ENCODE measurements at places on chromosomes 2 and 18.

DNA sequence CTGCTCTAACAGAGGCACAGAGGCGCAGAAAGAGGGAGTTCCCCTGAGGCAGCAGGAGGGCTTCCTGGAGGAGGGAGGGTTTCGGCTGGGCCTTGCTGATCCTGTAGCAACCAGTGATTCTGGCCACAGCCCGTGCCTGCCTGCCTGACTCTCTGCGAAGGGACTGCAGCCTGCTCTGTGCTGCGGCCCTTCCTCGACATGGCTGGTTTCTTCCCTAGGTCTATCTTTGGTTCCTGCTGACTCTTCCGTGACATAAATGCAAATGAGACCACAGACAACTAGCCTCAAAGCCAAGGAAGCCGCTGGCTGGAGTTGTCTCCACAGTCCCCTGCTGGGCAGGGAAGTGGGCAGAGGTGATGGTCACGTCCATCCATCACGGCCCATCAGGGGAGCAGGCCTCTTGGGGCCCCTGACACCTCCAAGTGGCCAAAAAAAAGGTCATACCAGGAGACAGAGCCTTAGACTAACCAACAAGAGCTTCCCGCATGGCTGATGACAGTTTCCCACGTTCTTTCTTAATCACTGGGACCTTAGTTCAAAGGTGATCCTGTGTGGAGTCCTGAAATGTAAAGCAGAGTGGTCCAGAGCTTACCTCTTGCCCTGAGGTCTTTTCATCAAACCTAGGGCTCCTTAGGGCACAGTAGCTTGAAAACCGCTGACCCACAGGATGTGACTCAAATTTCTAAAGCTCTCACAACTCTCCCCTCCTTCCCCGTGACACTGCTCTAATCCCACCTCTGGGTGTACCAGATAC is 55.3 kb downstream of the HS1BP3 start:
- no peak for DNase-seq

DNA sequence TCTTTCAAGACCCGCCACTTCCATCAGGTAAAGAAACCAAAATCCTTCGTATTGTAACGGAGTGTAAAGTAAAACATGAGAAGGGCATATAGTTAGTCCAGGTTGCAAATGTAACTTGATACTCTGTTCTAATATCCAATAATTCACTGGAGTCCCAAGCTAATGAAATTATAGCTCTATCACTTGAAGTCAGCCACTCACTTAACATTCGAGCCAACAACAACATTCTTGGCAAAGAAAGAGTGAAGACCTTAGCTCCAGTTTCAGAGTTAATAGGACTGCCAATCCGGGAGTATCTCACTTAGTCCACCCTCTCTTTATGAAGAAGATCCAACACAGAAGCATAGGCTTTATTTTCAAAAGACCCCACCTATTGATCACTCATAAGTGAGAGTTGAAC is 298.0 kb upstream of the SOX11 start:
- DNase-seq: no peak

GRCh38 chr2:58664523-58665151 is 423.5 kb upstream of the FANCL start:
- DNase-seq: no peak

GRCh38 chr2:153059338-153060052 is 341.1 kb downstream of the ARL6IP6 start:
- no peak for DNase-seq

- DNase-seq: no peak
These were observed 162.1 kb upstream of the XIRP2 start for GRCh38 chr2:166725927-166726924.

DNA sequence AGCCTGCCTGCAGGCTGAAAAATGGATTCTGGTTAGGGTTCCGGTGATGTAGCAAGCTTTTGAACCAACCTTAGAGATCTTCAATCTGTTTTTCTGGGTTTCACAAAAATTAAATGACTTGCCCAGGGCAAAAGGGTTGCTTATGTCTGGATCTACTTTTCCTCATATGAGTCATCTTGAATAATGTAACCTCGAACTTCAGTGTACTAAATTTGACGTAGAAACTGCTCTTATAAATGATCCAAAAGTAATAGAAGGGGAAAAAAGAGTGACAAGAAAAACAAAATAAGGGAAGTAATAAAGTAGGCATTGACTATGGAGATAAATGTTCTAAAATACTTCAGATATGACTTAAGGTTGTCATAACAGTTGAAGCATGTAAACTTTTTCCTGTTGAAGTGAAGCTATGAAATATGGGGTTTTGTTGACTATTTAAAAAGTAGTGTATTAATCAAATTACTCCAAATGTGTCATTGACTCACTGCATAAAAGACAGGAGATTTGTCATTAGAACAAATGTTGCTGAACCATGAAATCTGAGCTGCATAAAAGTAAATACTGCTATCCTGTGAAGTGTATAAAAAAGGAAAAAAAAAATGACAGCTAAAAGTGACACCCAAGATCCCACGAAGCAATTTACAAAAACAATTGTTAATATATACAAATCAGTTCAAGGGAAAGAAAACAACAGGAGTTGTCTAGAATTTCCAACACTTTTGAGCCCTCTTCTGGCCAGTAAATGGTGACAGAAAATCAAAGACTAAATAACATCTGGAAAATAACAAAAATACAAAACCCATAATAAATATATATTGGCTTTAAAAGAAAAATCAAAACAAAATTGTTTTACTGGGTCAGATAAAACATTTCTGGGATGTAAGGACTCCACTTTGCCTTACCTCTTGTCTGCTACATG is 103.6 kb upstream of the SERPINE2 start:
- no peak for DNase-seq

GRCh38 chr2:109046925-109047508 is 58.0 kb upstream of the EDAR start:
- peak; percentile 13 for DNase-seq

DNA sequence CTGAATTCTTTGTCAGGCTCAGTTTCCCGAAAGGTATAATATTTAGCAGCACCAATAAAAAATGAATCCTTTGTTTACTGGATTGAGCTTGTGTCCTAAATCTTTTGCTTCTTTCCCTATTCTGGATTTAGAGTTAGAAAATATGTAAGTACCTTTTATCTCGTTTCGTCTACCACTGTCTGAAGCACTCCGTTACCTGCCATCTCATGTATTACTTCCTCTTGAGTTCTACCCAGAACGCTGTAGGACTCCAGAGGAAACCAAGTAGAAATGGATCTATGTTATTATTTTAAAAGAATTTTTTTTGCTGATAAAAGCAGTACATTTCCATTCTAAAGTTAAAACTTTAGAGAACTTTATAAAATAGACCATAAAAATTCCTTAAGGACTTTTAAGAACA is 13.5 kb downstream of the ANKRD12 start:
- no peak for DNase-seq

DNA sequence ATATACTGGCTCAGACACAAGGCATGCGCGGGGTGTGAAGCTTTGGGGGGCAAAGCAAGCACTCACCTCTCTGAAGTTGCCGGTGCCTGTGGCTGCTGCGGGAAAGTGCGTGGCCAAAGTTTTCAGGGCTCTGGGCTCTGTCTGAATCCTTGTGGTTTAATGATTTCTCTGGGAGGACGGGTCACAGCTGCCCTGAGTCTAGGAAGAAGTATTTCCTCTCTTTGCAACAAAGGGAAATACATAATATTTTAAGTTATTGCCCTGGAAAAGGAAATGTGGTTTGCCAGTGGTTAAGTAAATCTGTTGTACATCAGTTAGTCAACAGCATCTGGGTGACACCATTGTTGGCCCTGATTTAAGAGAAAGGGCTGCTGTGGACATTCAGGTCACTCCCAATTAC is 56.7 kb upstream of the ZDBF2 start:
- DNase-seq: no peak

GRCh38 chr2:149143734-149144133 is 105.2 kb downstream of the LYPD6B start:
- DNase-seq: no peak

DNA sequence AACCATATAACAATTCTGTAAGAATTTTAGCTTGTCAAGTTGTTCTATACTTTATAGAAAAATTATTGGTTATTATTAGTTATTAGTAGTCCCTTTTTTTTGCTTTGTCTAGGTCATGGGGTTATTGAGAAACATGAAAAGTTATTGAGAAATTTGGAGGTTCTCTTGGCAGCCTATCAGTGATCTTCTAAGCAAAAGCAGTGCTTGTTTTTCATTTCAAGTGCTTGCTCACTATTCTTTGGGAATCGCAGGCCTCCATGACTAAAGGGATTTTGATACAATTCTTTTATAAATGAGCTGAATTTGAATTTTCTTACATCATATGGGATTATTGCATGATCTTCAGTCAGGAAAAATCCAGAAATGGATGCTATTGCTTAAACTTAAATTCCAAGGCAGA is 25.8 kb downstream of the PLEKHA3 start:
- DNase-seq: no peak

DNA sequence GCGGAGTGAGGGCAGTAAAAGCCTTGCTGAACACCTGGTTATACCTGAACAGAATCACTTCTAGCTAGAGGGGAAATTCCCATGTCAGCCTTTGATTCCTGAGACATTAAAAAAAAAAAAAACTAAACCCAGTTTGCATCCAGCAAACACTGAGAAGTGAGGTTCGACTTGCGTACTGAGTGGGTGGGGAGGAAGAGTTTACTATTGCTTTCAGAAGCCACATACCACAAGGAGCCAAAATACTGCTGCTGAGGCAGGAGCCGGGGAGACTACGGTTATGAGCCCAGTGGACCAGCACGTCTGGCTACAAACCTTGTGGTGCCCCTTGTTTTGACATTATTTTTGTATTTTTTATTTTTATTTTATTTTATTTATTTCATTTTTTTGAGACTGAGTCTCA is 2.7 kb downstream of the COLEC11 start:
- DNase-seq: no peak

GRCh38 chr2:172256886-172257285 is 154.2 kb upstream of the DLX2 start:
- no peak for DNase-seq

GRCh38 chr2:21773168-21773567 is 649.4 kb downstream of the TDRD15 start:
- no peak for DNase-seq

GRCh38 chr2:96091141-96091710 is 25.1 kb downstream of the ADRA2B start:
- peak; percentile 24 for DNase-seq

GRCh38 chr2:151049746-151050145 is 211.9 kb downstream of the RBM43 start:
- no peak for DNase-seq

DNA sequence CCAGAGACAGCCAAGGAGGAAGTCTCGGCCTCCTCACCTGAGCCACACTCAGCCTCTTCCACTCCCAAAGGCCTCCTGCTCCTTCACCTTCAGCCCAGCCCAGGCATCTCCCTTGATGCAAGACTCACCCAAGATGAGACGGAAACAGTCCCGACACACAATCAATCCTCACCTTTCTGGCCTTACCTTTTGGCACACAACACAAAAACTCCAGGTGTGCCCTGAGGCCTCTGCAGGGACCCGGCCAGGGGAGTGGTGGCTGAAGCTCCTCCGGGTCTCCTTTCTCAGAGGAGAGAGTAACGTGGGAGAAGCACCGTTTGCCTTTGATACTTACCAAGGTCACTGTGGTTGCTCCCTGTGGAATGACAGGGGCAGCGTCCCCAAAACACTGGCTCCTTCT is 23.8 kb upstream of the EFHD1 start:
- DNase-seq: no peak

- DNase-seq: no peak
These were observed 54.5 kb upstream of the ACMSD start for GRCh38 chr2:134783912-134784311.

DNA sequence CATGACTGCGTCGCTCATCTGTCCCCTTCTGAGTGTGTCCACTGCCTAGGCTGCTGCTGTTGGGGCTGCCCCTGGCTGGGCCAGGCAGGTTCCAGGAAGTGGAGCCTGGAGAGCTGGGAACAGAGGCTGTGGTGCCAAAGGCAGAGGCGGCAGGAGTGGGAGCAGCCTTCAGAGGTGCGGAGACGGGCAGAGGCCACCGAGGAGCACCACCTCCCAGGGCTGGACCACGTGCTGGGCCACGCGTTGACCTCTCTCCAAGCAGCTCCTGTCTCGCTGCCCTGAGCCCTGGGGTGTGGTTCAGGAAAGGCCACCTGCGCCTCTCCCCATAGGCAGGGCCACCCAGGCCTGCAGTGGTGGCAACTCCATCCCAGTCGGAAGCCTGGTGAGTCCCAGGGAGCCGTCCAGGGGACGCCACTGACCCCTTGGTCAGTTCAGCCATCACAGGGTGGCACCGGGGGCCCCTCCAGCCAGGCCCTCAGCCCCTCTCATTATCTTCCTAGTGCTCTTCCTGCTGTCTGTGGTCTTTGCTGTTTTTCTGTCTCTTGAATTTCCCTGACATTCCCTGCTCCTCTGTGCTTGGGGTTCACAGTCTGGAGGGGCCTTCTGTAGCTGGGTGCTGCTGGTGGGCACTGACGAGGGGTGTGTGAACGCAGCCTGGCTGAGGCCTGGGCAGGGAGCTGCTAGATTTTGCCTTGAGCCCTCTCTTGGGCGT is 122.8 kb upstream of the HS6ST1 start:
- DNase-seq: no peak

DNA sequence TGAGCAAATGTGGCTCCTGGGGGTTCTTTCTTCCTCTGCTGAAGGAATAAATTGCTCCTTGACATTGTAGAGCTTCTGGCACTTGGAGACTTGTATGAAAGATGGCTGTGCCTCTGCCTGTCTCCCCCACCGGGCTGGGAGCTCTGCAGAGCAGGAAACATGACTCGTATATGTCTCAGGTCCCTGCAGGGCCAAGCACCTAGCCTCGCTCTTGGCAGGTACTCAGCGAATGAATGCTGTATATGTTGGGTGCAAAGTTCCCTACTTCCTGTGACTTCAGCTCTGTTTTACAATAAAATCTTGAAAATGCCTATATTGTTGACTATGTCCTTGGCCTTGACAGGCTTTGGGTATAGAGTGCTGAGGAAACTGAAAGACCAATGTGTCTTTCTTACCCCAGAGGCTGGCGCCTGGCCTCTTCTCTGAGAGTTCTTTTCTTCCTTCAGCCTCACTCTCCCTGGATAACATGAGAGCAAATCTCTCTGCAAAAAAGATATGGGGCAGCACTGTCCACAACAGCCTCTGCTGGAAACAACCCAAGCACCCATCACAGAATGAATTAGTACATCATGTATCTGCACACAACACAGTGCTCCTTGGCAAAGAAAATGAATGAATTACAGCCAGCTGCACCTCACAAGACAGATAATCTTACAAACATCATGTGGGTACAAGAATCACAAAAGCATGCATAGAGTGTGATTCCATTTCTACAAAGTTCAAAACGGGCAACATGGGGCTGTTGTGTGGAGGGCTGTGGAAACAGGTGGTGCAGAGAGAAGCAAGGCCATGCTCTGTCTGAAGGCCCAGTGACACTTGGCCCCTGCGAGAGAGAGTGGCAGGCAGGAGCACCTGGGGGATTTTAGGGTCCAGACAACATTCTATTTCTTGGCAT is 6.6 kb downstream of the IL1RN start:
- DNase-seq: no peak

GRCh38 chr2:175837046-175837445 is 165.0 kb downstream of the LNPK start:
- DNase-seq: no peak

Measured in activated CD4-positive, CD25-positive, alpha-beta regulatory T cell treated with anti-CD3 and anti-CD28 coated beads, Interleukin-2, amount 50 U/mL, for 72 hours (primary cell).